Progenitor cell of endocrine pancreas (in vitro differentiated cells): ENCODE measurements at places on chromosomes 2 and 18.
A peak's percentile ranks its signal among the peaks of the same experiment; 100 is the strongest.

DNA sequence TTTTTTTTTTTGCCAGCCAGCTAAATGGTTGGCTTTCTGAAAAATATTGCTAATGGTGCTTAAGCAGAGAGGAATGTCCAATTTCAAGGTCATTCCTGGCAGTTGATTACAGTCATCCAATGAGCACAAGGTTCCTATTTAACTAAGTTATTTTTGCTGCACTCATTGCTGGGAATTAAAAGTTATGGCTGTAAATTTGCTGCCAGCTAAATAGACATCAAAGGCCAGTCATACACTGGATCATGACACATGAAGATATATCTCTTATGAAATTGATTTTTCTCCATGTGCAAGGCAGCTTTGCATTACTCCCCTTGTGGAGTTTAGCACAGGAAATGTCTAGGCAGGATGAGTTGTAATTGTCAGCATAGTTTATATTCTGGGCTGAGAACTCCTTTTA is 1898.4 kb upstream of the CELF4 start:
- DNase-seq, result no peak

GRCh38 chr2:132975193-132976105 is 305.4 kb upstream of the LYPD1 start:
- no peak for DNase-seq

GRCh38 chr18:5543036-5543680 is 639 bp downstream of the EPB41L3 start:
- DNase-seq, result peak; percentile 43

GRCh38 chr2:159456500-159457426 is 159.6 kb downstream of the BAZ2B start:
- DNase-seq, result no peak

GRCh38 chr2:134231301-134231964 is 22.4 kb upstream of the MGAT5 start:
- DNase-seq, result no peak

GRCh38 chr2:135817951-135818350 is 19.0 kb downstream of the LCT start:
- no peak for DNase-seq

DNA sequence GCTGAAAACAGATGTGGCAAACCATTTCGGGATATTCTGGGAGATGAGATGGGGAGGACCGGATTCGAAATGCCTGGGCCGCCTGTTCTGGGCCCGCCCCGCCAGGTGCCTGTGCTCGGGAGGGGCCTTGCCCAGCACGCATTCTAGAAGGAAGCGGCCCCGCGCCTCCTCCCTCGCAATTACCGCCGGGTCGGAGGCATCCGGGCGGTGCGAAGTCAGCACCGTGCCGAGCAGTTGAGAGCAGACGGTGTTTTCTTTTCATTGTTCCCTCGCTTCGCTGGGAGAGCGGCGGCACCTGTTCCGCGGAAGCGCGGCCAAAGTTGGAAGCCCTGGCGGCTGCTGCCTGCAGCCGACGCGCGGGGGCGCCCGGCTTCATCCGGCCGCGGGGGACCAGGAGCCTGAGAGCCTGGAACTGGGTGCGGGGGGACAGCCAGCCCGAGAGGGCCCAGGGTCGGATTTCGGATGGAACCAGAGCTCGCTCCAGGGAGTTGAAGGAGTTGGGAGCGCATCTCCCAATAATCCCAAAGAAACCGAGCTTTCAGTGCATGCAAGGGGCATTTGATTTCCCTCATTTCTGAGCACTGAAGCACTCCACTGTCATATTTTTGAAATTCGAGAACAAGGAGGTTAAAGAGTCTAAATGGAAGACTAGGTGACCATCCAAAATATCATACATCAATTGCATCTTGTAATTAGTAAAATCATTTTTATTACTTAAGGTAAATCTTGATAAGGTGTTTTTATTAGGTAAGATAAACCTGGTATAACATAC is 241.8 kb upstream of the RAB12 start:
- DNase-seq, result peak; percentile 40

GRCh38 chr2:66897181-66897580 is 462.3 kb downstream of the MEIS1 start:
- no peak for DNase-seq

DNA sequence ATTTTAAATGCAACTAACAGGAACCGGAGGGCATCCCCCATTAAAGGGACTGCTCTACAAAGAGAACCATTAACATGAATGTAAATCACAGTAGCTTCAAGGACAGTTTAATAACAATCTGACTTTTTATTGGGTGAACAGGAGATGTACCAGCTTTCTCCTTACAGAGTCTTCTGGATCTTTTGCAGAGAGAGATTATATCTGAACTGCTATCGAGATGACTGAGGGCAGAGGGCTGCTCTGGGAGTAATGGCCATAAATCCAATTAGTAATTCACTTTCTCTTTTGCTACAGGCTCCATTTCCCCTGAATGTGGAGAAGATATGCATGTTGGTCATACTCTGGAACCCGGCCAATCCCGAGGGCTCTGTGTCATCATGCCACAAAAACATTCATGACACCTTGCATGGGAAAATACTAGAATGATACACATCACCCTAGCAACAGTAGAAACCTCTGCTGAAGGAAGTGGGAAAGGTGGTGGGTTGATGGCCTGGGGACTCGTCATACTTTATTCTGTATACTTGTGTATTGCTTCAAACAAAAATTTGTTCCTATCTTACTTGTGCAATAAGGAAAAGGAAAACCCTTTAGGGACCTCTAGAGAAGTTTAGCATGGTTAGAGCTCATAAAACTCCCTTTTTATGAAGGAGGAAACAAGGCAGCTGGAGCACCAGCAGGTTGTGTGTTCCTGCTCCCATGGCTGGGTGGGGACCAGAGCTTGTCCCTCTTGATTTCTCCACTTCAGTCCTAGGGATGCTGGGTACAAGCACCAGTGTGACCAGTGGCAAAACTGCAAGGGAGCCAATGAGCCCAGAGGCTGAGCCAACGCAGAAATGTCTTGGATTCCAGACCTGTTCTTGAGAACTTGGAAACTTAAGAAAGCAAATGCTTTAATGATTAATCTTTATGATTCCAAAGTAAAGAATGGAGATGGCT is 26.0 kb downstream of the CTAGE1 start:
- DNase-seq, result no peak

- no peak for DNase-seq
Observed at GRCh38 chr2:107384422-107384821, 442.3 kb upstream of the RGPD4 start.

- no peak for DNase-seq
Observed at GRCh38 chr2:143946436-143947391, 573.2 kb downstream of the ZEB2 start.

DNA sequence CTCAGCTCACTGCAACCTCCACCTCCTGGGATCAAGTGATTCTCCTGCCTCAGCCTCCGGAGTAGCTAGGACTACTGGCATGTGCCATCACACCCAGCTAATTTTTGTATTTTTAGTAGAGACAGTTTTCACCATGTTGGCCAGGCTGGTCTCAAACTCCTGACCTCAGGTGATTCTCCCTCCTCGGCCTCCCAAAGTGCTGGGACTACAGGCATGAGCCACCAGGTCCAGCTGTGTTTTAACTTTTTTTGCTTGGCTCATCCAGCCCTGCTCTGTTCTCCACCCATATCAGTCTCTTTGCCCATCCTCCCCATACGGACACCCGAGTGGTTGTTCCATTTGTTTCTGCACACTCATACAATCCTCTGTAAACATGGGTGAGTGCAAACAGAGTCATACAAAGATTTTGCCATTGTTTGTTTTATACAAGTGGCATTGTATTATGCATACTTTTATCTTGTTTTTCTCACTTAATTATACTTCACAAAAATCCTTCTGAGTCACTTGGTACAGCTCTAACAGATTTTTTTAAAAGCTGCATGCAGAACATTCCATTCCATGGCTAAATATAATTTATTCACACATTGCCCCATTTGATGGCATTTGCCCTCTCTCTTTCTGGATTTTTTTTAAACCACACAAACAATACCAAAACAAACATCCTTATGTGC is 5.3 kb downstream of the APOB start:
- DNase-seq, result no peak

- DNase-seq, result no peak
Observed at GRCh38 chr2:44107086-44107740, 61.5 kb upstream of the PPM1B start.

DNA sequence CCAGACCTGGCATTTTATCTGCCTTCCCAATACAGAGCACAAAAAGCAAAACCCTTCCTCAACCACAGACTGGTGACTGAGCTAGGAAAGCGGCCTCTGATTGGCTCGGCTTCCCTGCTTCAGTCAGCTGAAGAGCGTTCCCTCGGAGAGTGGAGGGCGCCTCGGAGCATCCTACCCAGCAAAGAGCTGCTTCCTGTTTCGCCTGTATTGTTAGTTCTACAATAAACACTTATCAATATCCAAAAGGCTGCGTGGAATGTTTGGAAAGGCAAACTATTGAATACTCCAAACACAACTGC is 125.0 kb downstream of the CACNB4 start:
- DNase-seq, result no peak

GRCh38 chr18:22363867-22364463 is 53.8 kb downstream of the CTAGE1 start:
- DNase-seq, result no peak

GRCh38 chr2:100614455-100615000 is 51.7 kb downstream of the PDCL3 start:
- DNase-seq, result no peak

DNA sequence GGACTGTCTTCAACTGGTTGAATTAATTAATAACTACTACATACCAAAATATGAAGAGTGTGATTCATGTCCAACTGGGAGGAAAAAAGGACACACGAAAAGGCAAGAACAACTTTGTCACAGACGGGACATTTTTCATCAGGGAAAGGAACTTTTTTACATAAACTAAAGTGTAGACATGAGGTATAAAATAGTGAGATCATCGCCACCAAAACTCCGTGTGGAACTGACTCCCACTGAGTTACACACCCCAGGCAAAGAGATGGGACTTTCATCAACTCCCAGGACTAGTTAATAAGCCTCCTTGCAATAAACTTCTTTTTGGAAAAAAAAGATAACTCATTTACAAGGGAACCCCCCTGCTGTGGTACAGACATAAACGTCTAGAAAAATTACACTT is 12.9 kb upstream of the NMI start:
- no peak for DNase-seq

GRCh38 chr2:31023541-31023940 is 114.7 kb downstream of the GALNT14 start:
- DNase-seq, result no peak

GRCh38 chr2:144477957-144478311 is 42.0 kb downstream of the ZEB2 start:
- no peak for DNase-seq

- no peak for DNase-seq
Observed at GRCh38 chr18:46283895-46284295, 179.7 kb downstream of the HAUS1 start.

DNA sequence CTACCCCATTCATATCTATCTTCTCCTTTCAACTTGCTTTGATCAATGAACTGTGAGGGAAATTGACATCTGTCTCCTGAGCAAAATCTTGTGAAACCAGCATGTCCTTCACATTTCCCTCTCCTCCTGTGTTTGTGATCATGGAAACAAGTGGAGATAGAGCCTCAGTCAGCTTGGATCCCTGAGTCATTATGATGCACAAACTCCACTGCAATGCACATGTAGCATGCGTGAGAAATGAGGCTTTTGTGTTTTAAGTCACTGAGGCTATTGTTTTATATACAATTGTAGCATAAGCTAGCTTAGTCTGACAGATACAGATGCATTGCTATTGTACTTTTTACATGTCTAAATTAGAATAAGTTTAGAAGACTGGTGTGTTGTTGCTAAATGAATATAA is 85.2 kb upstream of the HNMT start:
- no peak for DNase-seq

- DNase-seq, result no peak
Observed at GRCh38 chr18:71939483-71939882, 604.7 kb downstream of the CBLN2 start.

GRCh38 chr2:219461669-219462068 is 27.0 kb downstream of the SPEG start:
- no peak for DNase-seq

DNA sequence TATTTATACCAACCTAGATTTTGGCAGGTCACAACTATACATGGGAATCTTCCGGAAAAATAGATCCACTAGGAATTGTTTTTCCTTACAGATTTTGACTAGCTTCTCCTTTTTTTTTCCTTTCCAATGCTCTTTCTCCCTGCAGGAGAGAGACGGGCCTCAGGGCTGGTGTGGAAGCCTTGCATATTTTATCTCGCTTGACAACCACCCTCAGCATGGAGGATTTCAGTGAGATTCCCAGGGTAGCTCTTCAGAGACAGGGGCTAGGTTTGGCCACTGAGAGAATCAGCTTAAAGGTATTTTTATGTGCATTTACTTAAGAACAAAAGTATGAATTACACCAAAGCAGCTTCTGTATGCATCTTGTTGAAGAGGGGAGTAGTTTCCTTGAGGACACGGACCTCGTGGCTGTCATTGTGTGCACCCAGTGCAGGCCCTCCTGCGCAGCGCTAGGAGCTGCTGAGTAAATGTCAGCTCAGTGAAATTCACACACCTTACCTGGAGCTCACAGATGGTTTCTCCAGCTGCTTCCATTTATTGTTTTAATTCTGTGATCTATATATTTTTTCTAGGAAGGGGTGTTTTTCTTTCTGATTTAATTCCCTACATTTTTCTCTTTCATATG is 54.4 kb downstream of the TRAPPC12 start:
- DNase-seq, result no peak

- DNase-seq, result no peak
Observed at GRCh38 chr2:74696829-74697228, 42.8 kb downstream of the SEMA4F start.

GRCh38 chr2:241272303-241273209 is 42.9 kb downstream of the HDLBP start:
- peak; percentile 30 for DNase-seq

GRCh38 chr2:19461504-19462255 is 103.3 kb upstream of the OSR1 start:
- no peak for DNase-seq

DNA sequence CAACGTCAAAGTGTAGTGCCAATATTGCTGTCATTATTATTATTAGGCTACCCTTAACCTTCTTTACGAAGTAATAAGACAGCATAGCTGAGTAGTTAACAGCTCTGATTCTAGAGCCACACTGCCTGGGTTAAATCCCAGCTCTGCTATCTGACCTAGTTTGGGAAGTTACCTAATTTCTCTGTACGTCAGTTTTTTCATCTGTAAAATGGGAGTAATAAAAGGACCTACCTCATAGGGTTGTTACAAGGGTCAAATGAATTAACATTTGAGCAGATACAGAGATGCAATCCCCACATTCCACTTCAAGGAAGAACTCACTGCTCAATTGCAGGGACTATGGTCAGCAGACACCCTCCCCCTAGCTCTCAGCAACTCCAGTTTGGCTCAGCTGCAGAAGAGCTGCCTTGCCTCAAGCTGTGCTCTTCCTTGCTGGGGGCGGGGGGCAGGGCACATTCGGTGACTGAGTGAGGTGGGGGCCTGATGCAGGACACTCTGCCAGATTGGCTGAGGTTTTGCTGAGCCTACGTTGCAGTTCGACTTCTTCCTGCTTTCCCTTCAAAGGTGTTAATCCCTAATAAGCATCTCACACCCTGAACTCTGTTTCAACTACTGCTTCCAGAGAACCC is 11.0 kb upstream of the LGALSL start:
- DNase-seq, result no peak
